Renal pelvis (tissue), 12 donors: ENCODE measurements at places on chromosomes 5 and 9. TPM values are rescaled to one million over a fixed set of nuclear protein-coding genes. Genes with fewer than 3 reads are reported as not detected.

PKD2L2 gene
- 0.26 TPM for polyA plus RNA-seq

GRXCR2 gene
- not detected for polyA plus RNA-seq

LSM11 gene
- 7.4 TPM for polyA plus RNA-seq

RFX3 gene
- 14.0 TPM for polyA plus RNA-seq

C9 gene
- 0.37 TPM for polyA plus RNA-seq

PPP3R2 gene
- 0.10 TPM for polyA plus RNA-seq

SAXO1 gene
- 0.14 TPM for polyA plus RNA-seq

ETF1 gene
- polyA plus RNA-seq = 74.4 TPM

INSYN2B gene
- 1.7 TPM for polyA plus RNA-seq

TAF11L10 gene
- polyA plus RNA-seq = not detected

LECT2 gene
- 4.8 TPM for polyA plus RNA-seq

ORM2 gene
- not detected for polyA plus RNA-seq

LCNL1 gene
- 0.36 TPM for polyA plus RNA-seq

CDH9 gene
- 7.2 TPM for polyA plus RNA-seq

MED7 gene
- polyA plus RNA-seq = 19.9 TPM

SH3GL2 gene
- polyA plus RNA-seq = 4.0 TPM

AQP7 gene
- polyA plus RNA-seq = 23.2 TPM

TMEM215 gene
- 0.05 TPM for polyA plus RNA-seq

PAPPA gene
- polyA plus RNA-seq = 2.8 TPM

PTBP3 gene
- polyA plus RNA-seq = 95.1 TPM

IFNK gene
- polyA plus RNA-seq = not detected

ANXA2R gene
- 1.4 TPM for polyA plus RNA-seq

STK32A gene
- 19.5 TPM for polyA plus RNA-seq

IRX1 gene
- polyA plus RNA-seq = 35.6 TPM

PCDHGA5 gene
- 2.6 TPM for polyA plus RNA-seq
